ENCODE measurements at places on chromosomes 2 and 18.
A peak's percentile ranks its signal among the peaks of the same experiment; 100 is the strongest.

- DNase-seq = peak; percentile 25
Measured at GRCh38 chr18:26089293-26090129, 902 bp downstream of the SS18 start.

- DNase-seq = no peak
Measured at GRCh38 chr18:42893977-42894376, 221.5 kb downstream of the RIT2 start.

GRCh38 chr18:54740136-54740846 lies 88.0 kb upstream of the RAB27B start:
- DNase-seq = peak; percentile 67

DNA sequence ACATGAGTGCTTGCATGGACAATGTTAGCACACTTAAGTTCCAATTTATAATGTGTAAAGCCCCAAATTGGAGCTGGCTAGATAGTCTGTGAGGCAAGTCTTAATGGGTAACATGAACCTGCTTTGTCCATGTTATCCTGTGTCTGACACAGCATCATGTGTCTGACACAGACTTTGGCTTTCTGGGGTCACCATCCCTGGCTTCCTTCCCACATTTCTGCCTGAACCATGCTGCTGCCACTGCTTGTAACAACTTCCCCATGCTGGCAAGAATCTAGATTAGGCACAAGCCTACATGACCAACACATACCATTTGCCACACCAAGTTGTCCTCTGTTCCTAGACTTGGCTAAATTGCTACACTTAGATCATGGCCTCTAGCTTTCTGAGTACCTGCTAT lies 49.8 kb upstream of the ZBTB7C start:
- DNase-seq = no peak

- no peak for DNase-seq
Measured at GRCh38 chr2:167833294-167833693, 414.1 kb downstream of the STK39 start.

DNA sequence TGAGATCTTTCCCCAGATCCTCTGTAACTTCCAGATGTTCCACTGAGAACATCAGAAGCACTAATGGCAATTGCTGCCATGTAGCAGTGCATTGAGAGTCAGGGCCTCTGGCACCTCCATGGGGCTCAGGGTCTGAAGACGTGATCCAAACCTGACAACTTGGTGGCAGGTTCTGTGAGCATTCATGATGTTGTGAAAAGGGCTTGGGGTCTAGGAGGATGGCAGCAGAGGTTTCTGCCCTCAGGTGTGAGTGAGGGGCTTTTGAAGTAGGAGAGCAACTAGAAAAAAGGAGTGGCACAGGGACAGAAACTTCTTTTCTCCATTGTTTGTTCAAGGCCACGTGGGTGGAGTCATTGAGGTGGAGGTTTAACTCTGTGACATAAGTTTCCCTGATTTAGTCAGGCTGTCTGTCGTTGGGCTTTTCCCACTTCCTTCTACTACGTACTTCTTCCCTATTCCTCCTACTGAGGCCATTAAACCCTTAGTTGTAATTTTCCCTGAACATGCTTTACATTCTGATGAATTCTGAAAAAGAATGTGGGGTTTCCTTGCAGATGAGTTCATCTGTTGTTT lies 13.1 kb downstream of the CFLAR start:
- DNase-seq = peak; percentile 83

- DNase-seq = no peak
Measured at GRCh38 chr2:145919477-145919876, 1399.6 kb upstream of the ZEB2 start.

- DNase-seq = peak; percentile 64
Measured at GRCh38 chr2:50556934-50557575, 474.9 kb downstream of the NRXN1 start.

DNA sequence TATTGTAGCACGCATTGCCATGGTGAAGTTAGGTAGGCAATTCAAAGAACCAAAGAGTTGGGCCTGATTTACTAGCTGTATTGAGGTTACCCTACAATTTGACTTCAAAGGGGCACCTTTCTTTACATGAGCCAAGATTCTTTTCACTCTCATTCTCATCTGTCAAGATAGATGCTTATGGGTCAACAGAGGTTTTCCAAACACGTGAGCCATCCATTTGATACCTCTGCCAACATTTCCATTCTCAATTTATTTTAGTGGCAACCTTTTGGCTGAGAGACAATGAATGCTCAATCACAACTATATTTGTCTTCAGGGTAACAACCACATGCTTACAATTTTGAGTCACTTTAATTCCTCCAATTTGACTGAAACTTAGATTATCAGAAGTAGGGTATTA lies 370.6 kb upstream of the CDH20 start:
- no peak for DNase-seq

- DNase-seq = no peak
Measured at GRCh38 chr2:71686781-71687180, 233.4 kb downstream of the DYSF start.
